ENCODE measurements at places on chromosomes 1 and 21. TPM values are rescaled to one million over a fixed set of nuclear protein-coding genes. Genes with fewer than 3 reads are reported as not detected.

GRCh38 chr21:38177919-38178652 lies 78.7 kb upstream of the KCNJ15 start:
- no peak for DNase-seq
- H3K27me3 ChIP-seq = no peaks in the 10 kb centered on the region
- no peak overlapping the region for H3K27ac ChIP-seq
- no peaks in the 10 kb centered on the region for H3K36me3 ChIP-seq

DNA sequence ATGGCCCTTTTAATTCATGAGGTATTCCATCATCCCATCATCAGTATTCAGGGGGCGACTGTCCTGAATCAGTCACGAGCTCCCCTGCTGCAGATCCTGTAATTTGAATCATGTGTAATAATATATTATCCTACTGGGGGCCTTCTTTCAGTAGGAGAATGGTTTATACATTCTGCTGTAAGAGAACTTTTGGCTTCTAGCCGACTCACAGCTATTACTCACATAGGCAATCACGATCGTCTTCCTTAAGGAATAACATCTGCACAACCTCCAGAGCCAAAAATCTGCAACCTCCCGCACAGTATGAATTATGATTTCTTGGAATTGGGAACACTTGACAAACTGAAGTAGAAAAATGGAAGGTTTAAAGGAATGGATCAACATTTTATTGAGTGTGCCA lies 343.0 kb downstream of the USP25 start:
- no peaks in the 10 kb centered on the region for H3K27me3 ChIP-seq
- no peaks in the 10 kb centered on the region for H3K36me3 ChIP-seq

DNA sequence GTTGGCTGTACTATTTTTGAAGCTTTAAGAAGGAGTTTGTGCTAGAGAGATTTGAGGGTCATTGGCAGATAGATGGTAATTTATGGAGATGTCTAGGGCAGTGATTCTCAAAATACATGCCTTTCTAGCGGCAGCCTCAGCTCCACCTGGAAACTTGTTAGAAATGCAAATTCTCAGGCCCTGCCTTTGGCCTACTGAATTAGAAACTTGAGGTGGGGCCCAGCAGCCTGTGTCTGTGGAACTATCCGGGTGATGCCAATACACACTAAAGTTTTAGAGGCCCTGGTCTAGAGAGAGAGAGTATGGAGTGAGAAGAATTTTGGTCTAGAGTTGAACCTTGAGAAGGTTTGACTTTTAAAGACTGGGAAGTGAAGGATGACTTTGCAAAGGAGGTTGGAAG lies 82.5 kb downstream of the CDC14A start:
- no peak overlapping the region for H3K27ac ChIP-seq
- H3K4me3 ChIP-seq = no peak overlapping the region
- H3K27me3 ChIP-seq = no peaks in the 10 kb centered on the region
- no peak for DNase-seq
- H3K4me1 ChIP-seq = no peaks in the 10 kb centered on the region

CAPN8 gene
- total RNA-seq = 0.32 TPM

C1orf116 gene
- 22.2 TPM for total RNA-seq

Data from breast epithelium (tissue), 4 donors.